Endodermal cell (in vitro differentiated cells): ENCODE measurements at places on chromosomes 2 and 18.

GRCh38 chr2:141698500-141698899 is 432.3 kb downstream of the LRP1B start:
- H3K27me3 ChIP-seq, result no peaks in the 10 kb centered on the region
- no peaks in the 10 kb centered on the region for H3K36me3 ChIP-seq
- no peak overlapping the region for H3K4me3 ChIP-seq
- no peak for DNase-seq
- no peak overlapping the region for H3K27ac ChIP-seq

- DNase-seq, result no peak
- no peak overlapping the region for H3K4me3 ChIP-seq
- H3K36me3 ChIP-seq, result no peaks in the 10 kb centered on the region
- no peaks in the 10 kb centered on the region for H3K27me3 ChIP-seq
- peaks cover 8% of the 10 kb centered on the region for H3K4me1 ChIP-seq
- H3K27ac ChIP-seq, result no peak overlapping the region
These were observed 33.2 kb upstream of the CYP1B1 start for GRCh38 chr2:38108907-38109731.

DNA sequence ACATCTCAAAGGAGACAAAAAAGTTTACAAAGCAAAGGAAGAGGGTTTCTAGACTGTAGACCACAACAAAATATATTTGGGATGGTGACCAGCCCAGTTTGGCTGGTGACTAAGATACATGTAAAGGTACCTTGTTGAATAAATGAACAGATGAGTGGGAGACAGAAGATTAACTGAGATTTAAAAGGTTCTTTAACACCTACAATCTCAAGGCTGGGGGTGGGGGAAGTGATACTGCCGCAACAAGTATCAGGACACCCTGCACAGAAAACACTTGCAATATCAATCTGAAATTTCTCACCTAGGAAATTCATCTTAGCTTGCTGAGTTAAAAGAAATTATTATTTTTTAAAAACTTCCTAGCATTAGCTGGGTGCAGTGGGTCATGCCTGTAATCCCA is 8.3 kb downstream of the RNF149 start:
- H3K4me1 ChIP-seq, result peaks cover 4% of the 10 kb centered on the region
- DNase-seq, result no peak
- no peak overlapping the region for H3K27ac ChIP-seq
- no peaks in the 10 kb centered on the region for H3K27me3 ChIP-seq
- H3K36me3 ChIP-seq, result no peaks in the 10 kb centered on the region
- no peak overlapping the region for H3K4me3 ChIP-seq

DNA sequence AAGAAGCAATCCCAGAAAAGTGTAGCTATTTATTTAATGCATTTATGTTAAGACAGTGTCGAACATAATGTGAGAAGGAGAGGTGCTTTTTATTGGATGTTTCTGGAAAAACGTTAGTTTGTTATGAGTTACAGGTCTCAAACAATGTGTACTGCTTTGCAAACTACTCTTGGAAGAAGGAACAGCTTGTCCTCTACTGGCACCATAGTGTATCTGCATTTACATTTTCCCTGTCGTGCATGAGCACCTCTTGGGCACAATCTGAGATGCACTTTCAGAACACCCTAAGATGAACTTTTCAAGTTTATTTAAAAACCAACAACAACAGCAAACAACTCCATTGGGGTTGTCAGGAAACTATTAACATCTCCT is 22.8 kb downstream of the CCNYL1 start:
- H3K36me3 ChIP-seq, result peaks cover 73% of the 10 kb centered on the region
- H3K27ac ChIP-seq, result no peak overlapping the region
- no peak for DNase-seq
- no peak overlapping the region for H3K4me3 ChIP-seq
- H3K27me3 ChIP-seq, result no peaks in the 10 kb centered on the region

DNA sequence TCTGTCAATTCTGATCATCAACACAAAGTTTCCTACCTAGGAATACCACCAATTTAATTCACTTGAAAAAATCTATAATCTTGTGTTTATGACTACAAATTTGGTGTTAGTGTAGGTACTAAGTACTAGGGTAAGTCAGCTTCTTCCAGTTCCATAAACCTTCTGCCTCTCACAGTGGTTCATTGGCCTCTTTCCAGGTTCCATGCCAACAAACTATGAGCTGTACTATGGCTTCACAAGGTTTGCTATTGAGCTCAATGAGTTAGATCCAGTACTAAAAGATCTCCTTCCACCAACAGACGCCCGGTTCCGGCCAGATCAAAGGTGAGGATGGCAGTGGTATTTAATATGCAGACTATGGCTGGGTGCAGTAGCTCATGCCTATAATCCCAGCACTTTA is 58.8 kb downstream of the PRKRA start:
- H3K27ac ChIP-seq, result no peak overlapping the region
- H3K4me3 ChIP-seq, result no peak overlapping the region
- no peaks in the 10 kb centered on the region for H3K4me1 ChIP-seq
- H3K36me3 ChIP-seq, result peaks cover 8% of the 10 kb centered on the region
- no peak for DNase-seq

DNA sequence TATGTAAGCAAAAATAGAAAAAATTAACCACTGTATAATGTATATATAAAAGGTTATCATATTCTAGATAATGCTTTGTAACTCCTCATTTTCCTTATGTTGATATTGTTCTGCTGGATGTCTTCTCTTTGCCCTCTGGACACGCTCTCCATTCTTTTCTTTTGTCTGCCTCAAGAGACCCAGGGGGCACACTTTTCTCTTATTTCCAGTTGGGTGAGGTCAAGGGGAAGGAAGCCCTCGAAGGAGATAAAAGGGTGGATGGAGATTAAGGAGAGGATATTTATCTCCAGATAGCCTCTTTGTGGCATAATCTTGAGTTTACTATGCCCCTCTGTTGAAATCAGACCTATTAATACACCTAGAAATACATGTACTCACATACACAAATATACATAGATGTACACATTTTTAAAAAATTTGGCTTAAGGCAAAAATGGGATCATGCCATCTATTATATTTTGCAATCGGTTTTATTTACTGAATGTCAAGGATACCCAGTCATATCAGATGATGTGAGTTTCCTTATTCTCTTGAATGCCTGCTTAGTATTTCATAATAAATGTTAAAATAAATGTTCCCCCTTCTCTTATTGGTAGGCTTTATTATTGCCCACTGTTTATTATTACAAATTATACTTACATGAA is 65.3 kb downstream of the LCLAT1 start:
- H3K4me1 ChIP-seq, result peaks cover 17% of the 10 kb centered on the region
- H3K27me3 ChIP-seq, result peaks cover 5% of the 10 kb centered on the region
- H3K36me3 ChIP-seq, result no peaks in the 10 kb centered on the region
- DNase-seq, result no peak
- H3K4me3 ChIP-seq, result no peak overlapping the region

- no peaks in the 10 kb centered on the region for H3K27me3 ChIP-seq
- no peak for DNase-seq
- H3K4me1 ChIP-seq, result no peaks in the 10 kb centered on the region
- H3K36me3 ChIP-seq, result peaks cover 3% of the 10 kb centered on the region
These were observed 3.2 kb downstream of the FARSB start for GRCh38 chr2:222652491-222653255.

DNA sequence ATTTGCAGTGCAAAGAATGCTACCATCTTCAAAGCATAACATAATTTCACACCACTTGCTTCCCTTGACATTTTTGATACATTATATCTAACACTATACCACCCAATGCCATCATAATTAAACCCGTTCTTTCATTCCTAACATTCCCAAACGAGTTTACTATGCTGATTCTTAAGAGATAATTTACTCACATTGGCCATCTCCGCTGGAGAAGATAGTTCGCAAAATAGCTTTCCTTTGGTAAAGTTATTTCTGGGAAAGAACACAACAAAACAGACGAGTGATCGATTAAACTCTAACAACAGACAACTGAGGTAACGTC is 716 bp downstream of the MMADHC start:
- peak overlapping the region; percentile 99 for H3K4me3 ChIP-seq
- peak overlapping the region; percentile 84 for H3K27ac ChIP-seq
- DNase-seq, result no peak
- no peaks in the 10 kb centered on the region for H3K4me1 ChIP-seq

DNA sequence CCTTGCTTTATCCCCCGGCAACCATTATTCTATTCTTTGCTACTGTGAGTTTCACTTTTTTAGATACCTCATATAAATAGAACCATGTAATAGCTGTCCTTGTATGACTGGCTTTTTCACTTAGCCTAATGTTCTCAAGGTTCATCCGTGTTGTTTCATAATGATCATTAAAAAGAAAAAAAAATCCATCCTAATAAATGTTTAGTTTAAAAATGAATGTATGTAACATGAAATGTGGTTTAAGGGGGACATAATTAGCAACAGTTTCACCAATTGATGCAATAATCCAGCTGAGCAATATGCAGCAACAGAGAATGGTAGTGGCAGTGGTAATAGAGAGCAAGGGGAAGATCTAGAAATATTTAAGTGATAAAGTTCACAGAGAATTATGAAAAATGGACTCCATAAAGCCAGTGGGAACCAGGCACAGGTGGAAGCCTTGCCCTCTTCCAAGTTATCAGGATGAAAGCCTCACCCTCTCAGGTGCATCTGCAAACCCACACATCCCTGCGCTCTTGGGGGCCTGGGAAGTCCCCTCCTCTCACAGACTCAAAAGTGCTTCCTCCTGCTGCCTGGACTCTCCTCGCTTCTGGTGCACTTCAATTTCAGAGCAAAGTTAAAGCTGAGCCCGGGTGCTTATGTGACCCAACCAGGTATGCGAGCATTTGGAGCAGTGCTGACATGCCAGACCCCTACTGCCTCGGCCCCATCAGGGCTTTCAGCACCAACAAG is 1403.3 kb upstream of the SLC39A10 start:
- H3K4me3 ChIP-seq, result no peak overlapping the region
- no peaks in the 10 kb centered on the region for H3K27me3 ChIP-seq
- H3K4me1 ChIP-seq, result no peaks in the 10 kb centered on the region
- no peak overlapping the region for H3K27ac ChIP-seq
- DNase-seq, result no peak

GRCh38 chr2:147548451-147548850 is 296.4 kb upstream of the ACVR2A start:
- no peaks in the 10 kb centered on the region for H3K36me3 ChIP-seq
- no peak overlapping the region for H3K27ac ChIP-seq
- H3K4me3 ChIP-seq, result no peak overlapping the region
- no peaks in the 10 kb centered on the region for H3K27me3 ChIP-seq
- DNase-seq, result no peak
- H3K4me1 ChIP-seq, result no peaks in the 10 kb centered on the region

DNA sequence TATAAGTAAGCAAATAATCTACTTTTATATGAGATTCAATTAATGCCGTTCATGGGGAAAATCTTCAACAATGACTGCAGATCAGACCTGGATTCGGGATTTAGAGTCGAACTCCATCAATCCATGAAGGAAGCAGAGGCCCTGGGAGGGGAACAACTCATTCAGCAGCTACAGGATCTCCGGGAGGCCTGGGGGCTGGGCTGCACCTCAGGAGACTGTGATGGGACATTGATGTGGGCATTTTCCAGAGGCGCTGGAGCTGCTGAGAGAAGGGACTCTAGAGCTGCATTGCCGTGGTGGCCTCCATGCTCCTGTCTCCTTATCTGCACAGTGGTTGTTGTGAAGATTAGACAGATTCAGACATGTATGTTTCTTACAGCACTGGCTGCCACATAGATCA is 76.9 kb downstream of the MYT1L start:
- H3K4me3 ChIP-seq, result no peak overlapping the region
- H3K27me3 ChIP-seq, result no peaks in the 10 kb centered on the region
- no peaks in the 10 kb centered on the region for H3K36me3 ChIP-seq
- no peak for DNase-seq
- H3K27ac ChIP-seq, result no peak overlapping the region

DNA sequence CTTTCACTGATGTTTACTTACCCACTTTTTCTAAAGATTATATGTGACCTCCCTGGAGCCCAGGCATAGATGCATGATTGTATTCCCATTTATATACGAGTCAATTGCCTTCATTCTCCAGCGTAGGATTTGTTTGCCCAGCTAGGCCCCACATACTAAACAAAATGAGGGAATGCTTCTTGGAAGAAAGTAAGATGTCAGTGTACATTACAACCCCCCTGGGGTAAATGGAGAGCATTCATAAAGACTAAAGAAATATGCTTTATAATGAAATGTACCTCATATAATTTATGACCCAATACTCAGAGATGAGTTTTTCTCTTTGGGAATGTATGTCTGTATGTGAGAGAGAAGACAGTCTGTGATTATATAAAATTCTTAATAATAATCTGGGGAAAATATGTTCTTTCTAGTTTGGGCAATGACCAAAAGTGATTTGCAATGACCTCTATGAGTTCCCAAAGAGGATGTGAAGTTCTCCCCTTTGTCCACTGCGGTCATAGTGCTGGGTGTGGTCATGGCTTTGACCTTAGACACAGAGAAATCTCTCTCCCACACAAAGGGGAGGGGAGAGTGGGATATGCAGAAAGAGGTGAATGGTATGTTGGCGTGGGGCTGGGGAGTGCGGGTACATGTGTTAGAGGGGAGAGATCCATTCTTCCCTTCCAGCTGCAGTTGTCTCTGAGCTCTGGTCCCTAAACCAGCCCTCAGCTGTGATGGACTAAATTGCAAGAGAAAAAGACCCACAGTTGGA is 175.6 kb downstream of the EN1 start:
- H3K4me3 ChIP-seq, result no peak overlapping the region
- H3K4me1 ChIP-seq, result no peaks in the 10 kb centered on the region
- H3K27ac ChIP-seq, result no peak overlapping the region
- DNase-seq, result no peak

DNA sequence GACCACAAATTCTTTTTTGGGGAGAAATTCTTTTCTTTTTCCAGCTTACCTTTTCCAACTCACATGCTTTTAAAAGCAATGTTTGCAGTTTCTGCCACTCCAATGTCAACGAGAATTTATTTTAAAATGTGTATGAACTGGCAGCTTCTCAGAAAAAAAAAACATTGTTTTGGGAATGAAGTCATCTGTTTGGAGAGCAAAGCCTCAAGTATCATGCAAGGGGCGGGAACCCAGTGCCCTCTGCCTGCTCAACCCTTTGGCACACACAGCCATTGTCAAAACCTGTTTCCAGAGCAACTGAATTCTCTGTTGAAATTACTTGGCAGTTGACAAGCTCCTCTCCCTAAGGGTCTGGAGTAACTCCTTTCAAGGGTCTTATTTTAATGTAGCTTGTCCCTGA is 128.5 kb downstream of the QPCT start:
- H3K4me3 ChIP-seq, result no peak overlapping the region
- no peak for DNase-seq
- no peaks in the 10 kb centered on the region for H3K36me3 ChIP-seq
- H3K4me1 ChIP-seq, result peaks cover 9% of the 10 kb centered on the region
- H3K27ac ChIP-seq, result no peak overlapping the region

- no peaks in the 10 kb centered on the region for H3K27me3 ChIP-seq
- no peak overlapping the region for H3K27ac ChIP-seq
- no peaks in the 10 kb centered on the region for H3K4me1 ChIP-seq
- no peak overlapping the region for H3K4me3 ChIP-seq
These were observed 98.7 kb downstream of the BCL2 start for GRCh38 chr18:63220903-63221302.

GRCh38 chr18:50080316-50080715 is 114.6 kb downstream of the MYO5B start:
- H3K36me3 ChIP-seq, result no peaks in the 10 kb centered on the region
- H3K27ac ChIP-seq, result no peak overlapping the region
- H3K4me3 ChIP-seq, result no peak overlapping the region
- no peaks in the 10 kb centered on the region for H3K4me1 ChIP-seq
- no peaks in the 10 kb centered on the region for H3K27me3 ChIP-seq
- peak; percentile 12 for DNase-seq

GRCh38 chr2:9982248-9982647 is 30.8 kb downstream of the GRHL1 start:
- H3K4me3 ChIP-seq, result no peak overlapping the region
- no peaks in the 10 kb centered on the region for H3K36me3 ChIP-seq
- no peak for DNase-seq
- H3K27me3 ChIP-seq, result no peaks in the 10 kb centered on the region
- no peaks in the 10 kb centered on the region for H3K4me1 ChIP-seq

GRCh38 chr2:167471734-167472133 is 583.5 kb downstream of the XIRP2 start:
- H3K4me3 ChIP-seq, result no peak overlapping the region
- no peaks in the 10 kb centered on the region for H3K27me3 ChIP-seq
- DNase-seq, result peak; percentile 63
- H3K27ac ChIP-seq, result no peak overlapping the region
